ENCODE measurements at places on chromosomes 2 and 18.

DNA sequence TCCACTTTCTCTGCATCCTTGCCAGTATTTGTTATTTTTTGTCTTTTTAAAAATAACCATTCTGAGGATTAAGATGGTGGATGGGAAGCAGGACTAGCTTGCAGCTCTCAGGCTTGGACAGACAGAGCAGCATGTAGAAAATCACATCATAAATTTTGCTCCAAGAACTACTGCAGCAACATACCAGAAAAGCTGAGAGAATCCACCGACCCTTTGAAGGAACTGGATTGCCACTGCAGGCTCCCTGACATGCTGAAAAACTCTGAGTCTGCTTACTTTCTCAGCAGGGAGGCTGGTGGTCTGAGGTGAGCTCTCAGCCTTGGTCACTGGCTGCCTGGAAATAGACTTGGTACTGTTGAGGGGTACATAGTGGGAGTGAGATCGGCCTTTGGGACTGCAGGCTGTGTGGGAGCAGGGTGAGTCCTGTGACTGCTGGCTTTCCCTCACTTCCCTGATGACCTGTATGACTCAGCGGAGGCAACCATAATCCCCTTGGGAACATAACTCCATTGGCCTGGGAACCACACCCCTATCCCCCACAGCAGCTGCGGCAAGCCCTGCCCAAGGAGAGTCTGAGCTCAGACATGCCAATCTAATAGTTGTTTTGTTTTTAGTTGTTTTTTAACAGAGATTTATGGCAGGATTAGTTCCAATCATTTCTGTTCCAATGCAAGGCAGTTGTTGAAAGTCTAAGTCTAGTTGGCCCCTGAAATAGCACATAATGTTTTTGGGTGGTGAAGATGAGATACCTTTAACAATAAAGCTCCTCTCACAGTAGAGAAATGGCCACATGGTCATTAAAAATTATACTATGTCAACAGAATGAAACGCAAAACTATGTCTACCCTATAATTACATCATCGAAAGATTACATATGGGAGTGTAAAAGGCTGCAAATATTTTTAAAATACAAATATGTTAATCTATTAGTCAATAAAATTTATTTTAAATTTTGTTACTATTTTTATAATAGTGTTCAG is 414.2 kb upstream of the CHAC2 start:
- no peak for DNase-seq

DNA sequence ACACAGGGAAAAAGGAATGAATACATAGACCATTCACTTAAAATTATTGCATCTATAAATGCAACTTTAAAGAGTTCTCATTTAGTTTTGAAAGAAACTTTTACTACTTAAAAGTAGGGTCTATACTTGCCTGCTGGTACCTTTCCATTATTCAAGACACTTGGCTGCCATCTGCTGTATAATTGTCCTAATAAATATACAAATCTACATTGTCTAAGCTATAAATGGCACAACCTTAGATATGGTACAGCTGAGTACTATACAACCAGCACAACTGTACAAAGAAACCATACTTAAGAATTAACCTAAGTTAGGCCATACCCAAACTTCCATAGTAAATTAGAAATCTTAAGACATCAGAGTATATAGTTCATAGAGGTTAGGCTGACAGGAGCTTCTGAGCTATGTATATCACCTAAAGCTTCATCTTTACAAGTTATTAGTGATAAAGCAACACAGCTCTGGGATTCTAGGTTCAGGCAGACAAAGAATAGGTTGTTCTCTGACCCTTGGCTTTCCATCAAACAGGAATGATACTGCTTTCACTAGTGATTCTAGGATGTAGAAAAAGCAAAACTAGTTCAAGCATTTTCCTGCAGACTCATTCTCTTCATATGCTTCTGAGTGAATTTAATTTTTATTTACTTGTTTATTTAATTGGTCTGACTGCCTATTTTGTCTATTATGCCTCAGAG is 22.1 kb downstream of the EXOC6B start:
- no peak for DNase-seq

- no peak for DNase-seq
These were observed 5.6 kb downstream of the IKZF2 start for GRCh38 chr2:213145715-213146242.

DNA sequence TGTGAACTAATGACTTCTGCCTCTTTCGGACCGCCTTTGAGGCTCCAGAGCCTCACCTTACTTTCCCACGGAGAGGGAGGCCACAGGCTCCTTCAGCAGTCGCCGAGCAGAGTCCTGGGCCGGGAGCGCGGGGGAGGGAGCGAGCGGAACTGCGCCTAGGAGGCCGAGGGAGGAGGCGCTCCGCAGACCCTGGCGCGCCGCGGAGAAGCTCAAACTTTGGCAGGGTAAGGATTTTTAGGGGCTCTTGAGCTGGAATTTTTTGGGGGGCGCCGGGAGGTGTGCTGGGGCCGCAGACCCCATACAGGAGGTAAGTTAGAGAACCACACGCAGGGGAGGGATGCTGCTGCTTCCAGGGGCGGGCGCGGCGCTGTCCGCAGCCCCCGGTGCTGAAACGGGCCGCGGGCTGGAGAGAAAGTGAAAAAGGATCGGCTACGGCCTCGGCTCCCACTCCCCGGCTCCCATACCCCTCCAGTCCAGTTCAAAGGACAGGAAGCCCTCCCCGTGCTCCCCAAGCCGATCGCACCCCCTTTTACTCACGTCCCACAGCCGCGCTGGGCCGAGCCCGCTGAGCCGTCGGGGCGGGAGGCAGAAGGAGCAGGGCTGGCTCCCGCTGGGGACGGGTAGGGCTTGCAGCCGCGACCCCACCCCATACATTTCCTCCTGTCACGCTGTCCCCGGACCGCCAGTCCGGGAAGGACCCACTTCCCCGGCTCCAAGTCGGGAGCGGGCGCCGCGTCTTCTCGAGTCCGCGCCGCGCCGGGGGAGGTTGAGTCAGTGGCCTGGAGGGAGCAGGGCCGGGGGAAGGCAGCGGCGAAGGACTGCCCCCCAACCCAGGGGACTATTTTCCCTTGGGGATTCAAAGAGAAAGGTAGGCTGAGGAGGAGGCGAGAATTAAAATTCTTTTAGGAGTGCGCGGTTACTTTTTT is at the start of gene CNGA3:
TSS of gene CNGA3 (plus strand) at position 146 of the 926 bp plus-strand sequence. CDS start 23,520 bp downstream, outside the sequence.
- no peak for DNase-seq

GRCh38 chr2:239302808-239303557 is 97.8 kb downstream of the HDAC4 start:
- no peak for DNase-seq

- no peak for DNase-seq
These were observed 86.2 kb upstream of the FIGN start for GRCh38 chr2:163822033-163822432.

DNA sequence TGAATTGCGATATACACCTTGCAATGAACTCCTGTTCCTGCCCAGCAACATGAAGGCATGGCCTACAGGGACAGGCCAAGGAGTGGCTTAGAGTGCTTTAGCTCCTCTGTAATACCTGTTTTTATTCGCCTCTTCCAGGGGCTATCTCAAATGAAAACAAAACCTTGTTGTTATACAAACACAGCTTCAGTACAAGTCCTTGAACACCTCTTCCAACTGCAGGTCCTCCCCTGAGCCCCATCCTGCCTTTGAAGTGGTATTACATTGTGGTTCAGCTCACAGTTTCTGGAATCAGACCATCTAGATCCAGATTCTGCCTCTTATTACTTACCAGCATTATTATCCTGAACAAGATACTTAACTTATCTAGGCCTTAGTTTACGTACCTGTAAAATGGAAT is 83.0 kb upstream of the HNRNPA3 start:
- no peak for DNase-seq

GRCh38 chr18:24704946-24705630 is 244.7 kb downstream of the HRH4 start:
- DNase-seq, result peak; percentile 83

DNA sequence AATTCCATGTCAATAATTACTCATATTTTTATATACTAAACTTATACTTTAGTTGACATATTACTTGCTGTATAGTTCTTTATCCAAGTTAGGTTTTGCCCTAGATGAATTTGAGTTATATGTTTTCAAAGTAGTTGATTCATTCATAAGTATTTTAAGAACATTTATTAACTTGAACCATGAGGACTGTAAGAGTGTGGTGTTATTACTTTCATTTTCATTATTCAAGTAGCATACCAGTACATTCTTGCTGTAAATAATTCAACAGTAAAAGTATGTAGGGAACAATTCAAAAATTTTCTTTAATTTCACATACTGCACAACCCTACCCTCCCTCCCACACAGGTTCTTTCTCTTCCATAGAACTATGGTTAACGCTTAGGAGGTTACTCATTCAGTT is 75.4 kb downstream of the ANKRD12 start:
- DNase-seq, result no peak

DNA sequence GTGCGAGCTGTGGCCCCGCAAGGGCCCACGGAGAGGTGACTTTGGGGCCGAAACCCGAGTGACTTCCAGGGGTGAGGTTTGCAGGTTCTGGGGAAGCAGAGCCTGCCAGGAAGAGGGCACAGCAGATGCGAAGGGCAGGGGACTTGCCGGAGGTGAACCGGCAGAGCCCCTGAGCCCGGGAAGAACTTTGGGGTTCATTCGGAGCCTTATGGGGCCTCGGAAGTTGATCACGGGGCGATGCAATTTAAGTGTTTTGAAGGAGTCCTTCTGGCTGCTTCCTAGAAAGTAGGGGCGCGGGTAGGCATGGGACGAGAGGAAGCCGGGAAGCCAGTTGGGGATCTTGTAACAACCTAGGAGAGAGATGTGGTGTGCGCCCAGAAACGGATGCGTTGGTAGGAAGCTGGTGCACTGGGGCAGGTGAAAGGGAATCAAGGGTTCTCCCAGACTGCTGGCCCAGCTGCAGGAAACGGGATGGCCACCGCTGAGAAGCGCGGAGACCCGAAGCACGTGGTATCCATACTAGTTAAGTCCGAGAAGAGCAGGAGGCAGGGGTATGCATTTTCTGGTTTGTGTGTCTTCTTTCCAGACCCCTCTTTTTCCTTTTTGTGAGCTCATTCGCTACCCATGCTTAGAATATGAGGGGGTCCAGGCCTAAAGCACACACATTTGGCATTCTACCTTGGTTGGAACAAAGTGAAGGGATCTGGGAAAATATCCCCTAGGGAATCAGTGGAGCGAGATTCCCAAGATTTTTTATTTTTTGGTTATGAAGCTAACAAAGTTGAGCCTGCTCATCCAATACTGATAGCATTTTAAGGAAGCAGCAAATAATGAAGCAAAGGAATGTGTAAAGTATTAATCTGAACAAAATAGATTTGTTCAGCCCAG is 758 bp downstream of the SCLY start:
- peak; percentile 8 for DNase-seq

GRCh38 chr18:24173997-24174396 is 35.1 kb downstream of the CABYR start:
- no peak for DNase-seq

GRCh38 chr18:59604877-59605276 is 92.3 kb downstream of the CCBE1 start:
- peak; percentile 62 for DNase-seq

GRCh38 chr2:88077080-88077479 is 9.5 kb downstream of the SMYD1 start:
- no peak for DNase-seq

GRCh38 chr18:49859021-49859359 is 45.7 kb upstream of the ACAA2 start:
- no peak for DNase-seq

- DNase-seq, result no peak
These were observed 2.9 kb downstream of the LRRTM4 start for GRCh38 chr2:77519164-77519887.

DNA sequence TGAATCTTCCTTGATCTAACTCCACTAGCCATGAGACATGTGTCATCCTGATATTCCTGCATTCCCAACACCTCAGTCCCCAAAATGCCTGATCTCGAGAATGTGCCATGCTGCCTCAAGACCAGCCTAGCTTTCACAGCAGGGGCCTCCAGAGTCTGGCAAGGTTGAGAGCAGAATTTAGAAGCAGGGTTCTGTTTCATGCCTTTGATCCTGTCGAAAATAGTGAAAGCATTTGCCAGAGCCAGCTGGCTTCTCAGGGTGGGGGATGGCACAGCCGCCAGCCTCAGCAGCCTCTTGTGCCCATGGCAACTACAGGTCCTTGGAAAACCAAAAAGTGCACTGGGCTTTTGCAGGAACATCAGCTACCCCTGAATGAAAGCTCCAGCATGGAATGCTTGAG is 143.5 kb downstream of the RTN4 start:
- DNase-seq, result no peak

DNA sequence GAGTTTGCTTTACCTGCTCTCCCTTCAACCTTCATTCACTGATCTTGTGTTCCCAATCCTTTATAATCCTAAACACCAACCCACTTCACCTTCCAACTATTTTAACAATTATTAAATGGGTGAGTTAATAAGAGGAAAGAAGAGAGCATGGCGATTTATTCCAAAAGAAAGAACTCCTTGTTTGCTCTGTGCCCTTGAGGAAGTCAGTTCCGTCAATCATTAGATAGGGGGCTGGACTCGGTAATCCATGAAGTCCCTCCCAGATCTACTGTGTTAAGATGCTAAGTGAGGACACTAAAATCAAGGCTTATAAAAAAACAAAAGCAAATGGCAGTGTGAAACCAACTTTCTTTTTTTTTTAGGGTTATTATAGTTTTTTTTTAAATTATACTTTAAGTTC is 589.9 kb downstream of the XIRP2 start:
- DNase-seq, result no peak

- no peak for DNase-seq
These were observed 91.5 kb downstream of the MYCN start for GRCh38 chr2:16031848-16032159.

GRCh38 chr18:66867653-66868052 is 263.8 kb upstream of the CDH19 start:
- no peak for DNase-seq

DNA sequence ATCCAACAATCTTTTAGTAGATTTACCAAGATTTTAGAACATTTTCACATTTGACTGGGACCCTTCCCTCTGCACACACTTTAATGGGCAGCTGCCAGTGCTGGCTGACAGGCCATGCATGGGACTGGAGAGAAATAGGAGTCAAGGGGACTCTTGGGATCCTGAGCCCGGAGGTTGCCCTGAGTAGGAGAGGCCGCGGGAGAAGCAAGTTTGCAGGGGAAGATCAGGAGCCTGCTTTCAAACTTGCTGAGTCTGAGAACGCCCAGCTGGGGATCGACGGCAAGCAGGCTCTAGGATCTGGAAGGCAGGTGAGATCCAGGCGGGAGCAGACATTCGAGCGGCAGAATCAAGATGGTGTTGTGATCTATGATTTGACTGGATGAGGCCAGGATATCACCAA is 186.1 kb downstream of the HDAC4 start:
- no peak for DNase-seq

DNA sequence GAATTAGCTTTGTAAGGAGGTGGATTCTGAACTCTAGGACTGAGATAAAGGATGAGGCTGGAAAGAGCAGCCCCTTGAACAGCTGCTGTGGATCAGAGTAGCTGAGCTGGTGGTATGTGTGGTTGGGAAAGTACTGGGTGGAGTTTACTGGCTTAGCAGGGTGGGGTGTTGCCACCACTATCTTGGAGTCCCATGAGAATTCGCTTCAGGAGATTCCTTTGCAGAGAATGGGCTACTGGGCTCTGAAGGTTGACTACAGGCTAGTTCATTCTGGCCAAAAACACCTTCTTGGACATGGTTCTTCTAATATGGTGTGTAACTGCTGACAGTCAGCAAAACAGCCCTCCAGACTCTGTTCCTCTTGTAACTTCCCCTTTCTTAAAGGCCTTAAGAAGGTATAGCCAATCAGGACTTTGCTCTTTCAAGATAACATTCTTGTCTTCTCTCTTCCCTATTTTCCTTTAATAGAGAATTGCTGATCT is 52.7 kb downstream of the TET3 start:
- DNase-seq, result peak; percentile 51
